ENCODE measurements at places on chromosomes 6 and 20.

DNA sequence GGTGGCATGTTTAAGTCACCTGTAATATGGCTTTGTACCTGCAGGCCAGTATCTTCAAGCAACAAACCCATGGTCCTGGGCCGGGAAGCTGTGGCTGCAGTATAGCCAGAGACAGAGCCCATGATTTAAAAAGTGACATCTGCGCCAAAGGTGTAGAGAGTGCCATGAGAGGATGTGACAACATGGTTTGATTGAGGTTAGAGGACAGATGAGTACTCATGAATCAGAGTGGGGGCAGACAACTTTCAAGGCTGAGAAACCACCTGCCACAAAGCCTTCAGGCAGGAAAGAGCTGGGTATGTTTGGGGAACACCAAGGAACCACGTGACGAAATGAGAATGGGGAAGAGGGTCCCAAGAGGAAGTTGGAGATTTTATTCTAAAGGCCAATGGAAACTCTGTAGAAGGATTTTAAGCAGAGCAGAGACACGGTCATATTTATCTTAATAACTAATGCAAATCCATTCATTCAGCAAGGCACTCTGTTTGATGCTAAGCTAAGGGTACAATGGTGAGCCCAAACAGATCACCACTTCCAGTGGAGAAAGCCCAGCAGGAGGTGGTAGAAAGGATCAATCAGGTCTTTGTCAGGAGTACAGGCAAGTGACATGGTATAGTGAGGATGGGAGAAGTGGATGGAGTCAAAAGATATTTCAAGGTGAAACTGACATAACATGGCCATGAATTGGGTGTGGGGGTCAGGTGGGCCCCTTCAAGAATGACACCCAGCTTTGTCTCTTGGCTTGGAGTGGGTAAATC lies 3.4 kb upstream of the MICAL1 start:
- DNase-seq, result no peak

- DNase-seq, result no peak
Observed at GRCh38 chr6:27209659-27210269, 37.7 kb upstream of the PRSS16 start.

- no peak for DNase-seq
Observed at GRCh38 chr6:21420146-21420878, 173.2 kb upstream of the SOX4 start.

GRCh38 chr6:82833481-82833880 lies 232.2 kb downstream of the UBE3D start:
- no peak for DNase-seq

DNA sequence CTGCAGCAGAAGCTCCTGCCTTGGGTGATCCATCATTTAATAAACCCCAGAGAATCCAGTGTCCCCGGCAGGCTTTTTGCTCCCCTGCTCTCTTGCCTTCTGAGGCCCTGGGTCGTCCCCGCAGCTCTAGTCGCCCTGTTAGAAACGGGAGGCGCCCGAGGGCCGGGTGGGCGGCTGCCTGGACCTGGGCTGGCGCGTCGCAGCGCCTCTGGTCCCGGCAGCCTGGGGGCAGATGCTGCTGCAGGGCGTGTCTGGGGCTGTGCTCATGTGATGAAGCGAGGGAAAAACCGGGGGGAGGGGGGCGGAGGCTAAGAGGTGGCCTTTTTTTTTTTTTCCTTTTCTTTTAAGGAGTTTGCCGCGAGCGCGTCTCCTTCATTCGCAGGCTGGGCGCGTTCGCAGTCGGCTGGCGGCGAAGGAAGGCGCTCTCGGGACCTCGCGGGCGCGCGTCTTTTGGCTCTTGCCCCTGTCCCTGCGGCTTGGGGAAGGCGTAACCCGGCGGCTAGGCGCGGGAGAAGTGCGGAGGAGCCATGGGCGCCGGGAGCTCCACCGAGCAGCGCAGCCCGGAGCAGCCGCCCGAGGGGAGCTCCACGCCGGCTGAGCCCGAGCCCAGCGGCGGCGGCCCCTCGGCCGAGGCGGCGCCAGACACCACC lies 394 bp downstream of the AKAP12 start:
- no peak for DNase-seq

DNA sequence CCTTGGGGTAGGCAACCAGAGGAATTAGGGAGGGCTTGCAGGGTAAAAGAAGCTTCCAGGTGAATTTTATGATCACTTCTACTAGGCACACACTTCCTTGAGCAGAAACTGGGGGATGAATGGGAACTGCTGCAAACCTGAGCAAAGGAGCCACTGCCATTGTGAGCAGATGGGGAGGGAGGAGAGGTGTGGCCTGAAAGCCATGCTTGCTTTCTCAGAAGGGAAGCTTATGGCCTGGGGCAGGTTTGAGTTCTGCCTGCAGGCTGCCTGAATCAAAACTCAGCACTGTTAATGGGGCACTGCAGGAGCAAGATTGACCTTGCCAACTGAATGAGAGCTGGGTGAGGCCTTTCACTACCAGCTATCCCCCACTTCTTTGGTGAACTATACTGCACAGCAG lies 328.1 kb downstream of the NKAIN2 start:
- DNase-seq, result no peak

GRCh38 chr6:15309611-15310283 lies 63.9 kb downstream of the JARID2 start:
- DNase-seq, result no peak

DNA sequence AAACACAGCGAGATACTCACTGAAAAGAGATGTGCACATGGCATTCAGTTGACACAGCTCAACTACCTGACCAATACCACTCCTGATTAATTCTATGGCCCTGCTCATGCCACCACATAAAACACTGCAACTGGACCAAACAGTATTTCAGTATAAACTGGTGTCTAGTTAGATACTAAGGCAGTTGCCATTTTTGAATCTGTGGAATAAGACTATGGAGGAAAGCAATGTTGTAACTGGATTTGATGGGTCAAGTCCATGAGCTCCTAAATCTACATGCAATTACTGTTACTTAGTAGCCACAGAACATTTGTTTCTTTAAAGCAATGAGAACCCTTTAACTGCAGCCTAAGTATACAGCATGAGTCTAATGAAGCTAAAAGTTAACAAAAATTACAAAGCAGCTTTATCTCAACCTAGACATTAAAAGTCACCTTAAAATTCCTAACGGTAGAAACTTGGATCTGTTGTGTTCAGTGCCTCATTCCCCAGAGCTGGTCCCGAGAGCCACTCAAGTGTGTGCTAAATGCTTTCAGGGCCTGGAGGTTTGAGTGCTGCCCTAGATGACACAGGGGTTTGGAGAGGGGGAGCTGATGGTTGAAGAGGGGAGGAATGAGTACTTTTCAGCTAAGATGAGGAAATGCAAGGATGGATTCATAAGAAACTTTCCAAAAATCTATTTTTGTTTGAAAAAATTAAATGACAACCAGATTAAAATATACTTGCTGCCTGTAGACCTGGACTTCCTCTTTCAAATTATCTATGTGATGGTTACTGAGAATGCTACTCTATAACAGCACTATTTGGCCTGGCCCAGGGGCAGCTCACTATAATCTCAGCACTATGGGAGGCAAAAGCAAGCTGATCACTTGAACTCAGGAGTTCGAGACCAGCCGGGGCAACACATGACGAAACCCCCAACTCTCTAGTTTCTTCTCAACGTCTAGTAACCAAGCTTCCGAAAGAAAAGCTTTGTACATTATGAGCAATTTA lies 15.6 kb downstream of the SNX5 start:
- no peak for DNase-seq

GRCh38 chr6:51382847-51383246 lies 564.2 kb downstream of the TFAP2B start:
- DNase-seq, result no peak

GRCh38 chr6:11253594-11253993 lies 21.1 kb upstream of the NEDD9 start:
- DNase-seq, result no peak

- peak; percentile 1 for DNase-seq
Observed at GRCh38 chr6:170516783-170517616, 36.1 kb downstream of the PSMB1 start.

GRCh38 chr6:129141499-129141898 lies 258.6 kb downstream of the LAMA2 start:
- DNase-seq, result no peak

DNA sequence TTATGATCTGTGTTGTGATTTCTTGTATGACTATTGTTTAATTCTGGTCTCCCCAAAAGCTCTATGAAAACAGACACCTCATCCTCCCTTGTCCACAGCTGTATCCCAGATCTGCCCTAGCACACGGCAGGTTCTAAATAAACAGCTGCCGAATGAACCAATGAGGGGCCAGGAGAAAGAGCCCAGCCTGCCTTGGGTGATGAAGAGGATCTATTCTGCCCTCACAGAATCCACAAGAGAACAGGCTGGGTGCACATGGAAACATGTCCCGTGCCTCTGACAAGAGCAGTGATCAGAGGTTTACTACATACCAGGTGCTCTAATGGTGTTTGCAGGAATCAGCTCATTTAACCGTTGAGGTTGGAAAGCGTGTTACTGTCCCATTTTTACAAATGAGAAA lies 15.6 kb upstream of the TLDC2 start:
- DNase-seq, result no peak

GRCh38 chr6:90695316-90695715 lies 108.4 kb upstream of the MAP3K7 start:
- DNase-seq, result no peak

- no peak for DNase-seq
Observed at GRCh38 chr20:63697868-63698545, 1.6 kb downstream of the TNFRSF6B start.
